Mesothelial cell of epicardium (in vitro differentiated cells): ENCODE measurements at places on chromosomes 16 and 17.

DNA sequence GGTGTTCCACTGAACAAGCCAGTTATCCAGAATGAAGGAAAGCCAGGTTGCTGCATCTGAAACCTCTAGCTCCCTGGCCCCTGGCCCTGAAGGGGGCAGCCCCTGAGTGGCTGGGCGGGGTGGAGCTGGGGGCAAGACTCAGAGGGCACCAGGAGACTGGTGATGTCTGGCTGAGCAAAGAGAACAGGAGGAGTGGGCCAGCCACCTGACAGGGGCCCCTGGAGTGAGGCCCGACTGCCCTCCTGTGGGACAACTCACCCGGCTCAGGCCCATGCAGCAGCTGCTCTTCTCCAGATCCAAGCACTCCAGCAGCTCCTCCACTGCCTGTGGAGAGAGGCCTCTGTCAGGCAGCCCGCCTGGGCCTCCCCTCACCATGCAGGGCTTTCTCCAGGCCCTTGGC, 60.4 kb downstream of the PIPOX start:
- no peak for DNase-seq

DNA sequence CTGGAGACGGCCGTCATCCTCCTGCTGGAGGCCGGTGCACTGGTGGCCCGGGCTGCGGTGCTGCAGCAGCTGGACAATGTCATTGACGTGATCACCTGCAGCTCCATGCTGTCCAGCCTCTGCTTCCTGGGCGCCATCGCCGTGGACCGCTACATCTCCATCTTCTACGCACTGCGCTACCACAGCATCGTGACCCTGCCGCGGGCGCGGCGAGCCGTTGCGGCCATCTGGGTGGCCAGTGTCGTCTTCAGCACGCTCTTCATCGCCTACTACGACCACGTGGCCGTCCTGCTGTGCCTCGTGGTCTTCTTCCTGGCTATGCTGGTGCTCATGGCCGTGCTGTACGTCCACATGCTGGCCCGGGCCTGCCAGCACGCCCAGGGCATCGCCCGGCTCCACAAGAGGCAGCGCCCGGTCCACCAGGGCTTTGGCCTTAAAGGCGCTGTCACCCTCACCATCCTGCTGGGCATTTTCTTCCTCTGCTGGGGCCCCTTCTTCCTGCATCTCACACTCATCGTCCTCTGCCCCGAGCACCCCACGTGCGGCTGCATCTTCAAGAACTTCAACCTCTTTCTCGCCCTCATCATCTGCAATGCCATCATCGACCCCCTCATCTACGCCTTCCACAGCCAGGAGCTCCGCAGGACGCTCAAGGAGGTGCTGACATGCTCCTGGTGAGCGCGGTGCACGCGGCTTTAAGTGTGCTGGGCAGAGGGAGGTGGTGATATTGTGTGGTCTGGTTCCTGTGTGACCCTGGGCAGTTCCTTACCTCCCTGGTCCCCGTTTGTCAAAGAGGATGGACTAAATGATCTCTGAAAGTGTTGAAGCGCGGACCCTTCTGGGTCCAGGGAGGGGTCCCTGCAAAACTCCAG, 1.1 kb downstream of the MC1R start:
- no peak for DNase-seq

- DNase-seq = no peak
Measured at GRCh38 chr16:47449788-47450187, 11.1 kb downstream of the ITFG1 start.

DNA sequence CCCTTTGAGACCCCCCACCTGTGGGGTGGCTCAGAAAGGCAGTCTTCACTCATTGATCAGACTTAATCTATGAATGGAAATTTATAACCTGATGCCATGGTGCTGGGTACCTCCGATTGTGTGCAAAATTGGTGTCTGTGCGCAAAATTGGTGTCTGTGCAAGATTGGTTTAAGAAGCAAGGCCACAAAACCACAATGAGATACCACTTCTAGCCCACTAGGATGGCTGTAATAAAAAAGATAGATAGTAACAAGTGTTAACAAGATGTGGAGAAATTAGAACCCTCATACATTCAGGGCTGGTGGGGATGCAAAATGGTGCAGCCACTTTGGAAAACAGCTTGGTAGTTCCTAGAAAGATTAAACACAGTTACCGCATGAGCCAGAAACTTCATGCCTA, 13.9 kb upstream of the CSNK2A2 start:
- no peak for DNase-seq

GRCh38 chr17:79008666-79009387, 737 bp downstream of the CANT1 start:
- no peak for DNase-seq

DNA sequence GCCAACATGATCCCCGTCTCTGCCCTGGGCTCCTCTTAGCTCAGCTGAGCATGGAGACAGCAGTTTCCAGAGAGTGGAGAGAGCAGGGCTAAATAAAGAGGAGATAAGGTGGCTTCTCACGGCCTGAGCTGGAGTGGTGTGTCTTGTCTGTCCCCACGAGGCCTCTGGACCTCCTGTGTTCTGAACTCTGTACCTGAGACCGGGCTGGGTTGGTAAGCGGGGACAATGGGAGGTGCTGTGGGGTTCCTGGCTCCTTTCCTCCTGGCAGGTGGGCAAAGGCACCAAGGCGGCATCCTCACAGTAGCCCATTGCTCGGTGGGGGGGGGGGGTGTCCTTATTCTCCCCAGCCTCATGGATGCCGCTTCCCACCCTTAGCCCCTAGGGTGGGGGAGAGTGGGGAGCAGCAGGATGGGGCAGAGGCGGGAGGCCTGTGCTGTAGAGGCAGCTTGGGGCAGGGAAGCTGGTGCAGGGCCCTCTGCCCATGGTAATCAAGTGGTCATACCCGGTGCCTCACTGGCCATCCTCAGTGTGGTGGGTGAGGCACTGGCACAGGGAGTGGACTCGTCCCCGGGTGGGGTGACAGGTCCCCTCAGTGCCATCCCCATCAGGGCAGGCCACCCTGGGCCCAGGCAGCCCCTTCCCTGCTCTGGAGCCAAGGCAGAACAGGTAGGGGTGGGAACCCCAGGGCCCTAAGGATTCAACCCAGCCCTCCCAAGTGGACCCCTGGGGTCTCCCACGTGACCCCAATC, 2.8 kb downstream of the AANAT start:
- no peak for DNase-seq
